ENCODE measurements at places on chromosomes 4 and X.
A peak's percentile ranks its signal among the peaks of the same experiment; 100 is the strongest.

DNA sequence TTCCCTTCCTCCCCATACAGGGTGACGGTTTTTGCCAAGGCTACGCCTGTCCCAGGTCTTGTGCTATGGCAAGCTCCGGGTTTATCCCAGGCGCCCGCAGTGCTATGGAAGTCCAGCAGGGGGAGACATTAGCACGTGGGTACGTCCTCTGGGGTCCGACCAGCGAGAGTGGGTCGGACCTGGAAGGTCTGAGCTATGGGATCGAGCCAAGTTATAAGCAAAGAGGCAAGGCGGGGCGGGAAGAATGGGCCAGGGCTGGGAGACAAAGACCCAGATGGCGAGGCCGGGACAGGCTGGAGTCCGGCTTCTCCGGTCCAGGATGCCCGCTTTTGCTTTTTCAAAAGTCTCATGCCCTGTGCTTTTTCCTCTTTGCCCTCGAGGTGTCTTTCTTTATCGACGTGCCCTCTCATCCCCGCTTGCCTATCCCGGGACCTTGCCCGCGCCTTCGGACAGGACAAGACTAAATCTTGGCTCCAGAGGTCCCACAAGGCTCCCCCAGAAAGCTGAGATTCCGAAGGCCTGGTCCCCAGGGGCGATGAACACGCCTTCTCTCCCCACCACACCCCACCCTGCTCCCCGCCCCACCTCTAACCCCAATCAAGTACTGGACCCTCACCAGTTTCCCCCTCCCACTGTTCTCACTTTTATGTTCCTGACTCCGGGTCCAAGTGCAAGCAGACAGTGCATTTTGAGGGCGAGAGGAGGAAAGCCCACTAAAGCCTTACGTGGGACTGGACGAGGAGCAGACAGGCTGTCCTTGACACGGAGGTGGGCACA, 785 bp upstream of the EFNB1 start:
- peak; percentile 66 for DNase-seq

GRCh38 chr4:189202869-189203271, 737.8 kb upstream of the FRG1 start:
- DNase-seq: no peak

GRCh38 chr4:150582873-150583286, 929 bp downstream of the MAB21L2 start:
- DNase-seq: no peak

DNA sequence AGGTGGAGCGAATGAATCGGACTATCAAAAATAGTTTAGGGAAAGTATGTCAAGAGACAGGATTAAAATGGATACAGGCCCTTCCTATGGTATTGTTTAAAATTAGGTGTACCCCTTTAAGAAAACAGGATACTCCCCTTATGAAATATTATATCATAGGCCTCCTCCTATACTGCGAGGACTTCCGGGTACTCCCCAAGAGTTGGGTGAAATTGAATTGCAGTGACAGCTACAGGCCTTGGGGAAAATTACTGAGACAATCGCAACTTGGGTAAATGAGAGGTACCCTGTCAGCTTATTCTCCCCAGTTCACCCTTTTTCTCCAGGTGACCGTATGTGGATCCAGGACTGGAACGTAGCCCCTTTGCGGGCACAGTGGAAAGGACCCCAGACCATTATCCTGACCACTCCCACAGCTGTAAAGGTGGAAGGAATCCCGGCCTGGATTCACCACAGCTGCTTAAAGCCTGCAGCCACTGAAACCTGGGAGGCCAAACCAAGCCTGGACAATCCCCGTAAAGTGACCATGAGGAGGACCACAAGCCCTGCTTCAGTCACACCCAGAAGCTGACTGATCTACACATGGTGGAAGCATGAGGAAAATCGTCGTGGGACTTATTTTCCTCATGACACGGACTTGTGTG, 1138.1 kb downstream of the ARAP2 start:
- no peak for DNase-seq

DNA sequence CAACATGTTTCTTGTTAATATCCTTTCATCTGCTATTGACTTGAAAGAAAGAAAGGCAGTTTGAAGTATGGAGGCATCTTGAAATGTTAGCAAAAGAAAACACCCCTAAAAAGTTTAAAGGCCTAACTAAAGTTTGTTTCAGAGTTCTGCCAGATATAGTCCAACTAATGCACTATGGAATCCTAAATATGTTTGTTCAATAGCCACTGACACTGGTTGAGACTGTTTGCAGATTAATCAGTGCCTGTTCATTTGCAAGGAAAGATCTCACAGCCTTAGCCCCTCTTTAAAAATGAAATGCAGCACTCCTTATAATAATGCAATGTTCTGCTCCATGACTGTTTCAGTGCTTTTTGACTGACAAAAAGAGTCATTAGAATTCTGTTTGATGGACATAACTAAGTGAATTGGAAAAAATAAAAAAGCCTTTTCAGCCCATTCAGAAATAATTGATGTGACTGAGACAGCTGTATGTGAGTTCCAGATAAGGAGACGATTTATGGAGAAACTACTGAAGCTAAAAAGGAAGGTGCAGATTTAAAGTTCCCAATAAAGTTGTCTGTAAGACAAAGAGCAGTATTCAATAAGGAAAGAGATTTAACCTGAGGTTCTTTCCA, 192.0 kb downstream of the PCDH7 start:
- no peak for DNase-seq

- no peak for DNase-seq
These were observed 15.8 kb upstream of the SRD5A3 start for GRCh38 chr4:55330241-55330640.

DNA sequence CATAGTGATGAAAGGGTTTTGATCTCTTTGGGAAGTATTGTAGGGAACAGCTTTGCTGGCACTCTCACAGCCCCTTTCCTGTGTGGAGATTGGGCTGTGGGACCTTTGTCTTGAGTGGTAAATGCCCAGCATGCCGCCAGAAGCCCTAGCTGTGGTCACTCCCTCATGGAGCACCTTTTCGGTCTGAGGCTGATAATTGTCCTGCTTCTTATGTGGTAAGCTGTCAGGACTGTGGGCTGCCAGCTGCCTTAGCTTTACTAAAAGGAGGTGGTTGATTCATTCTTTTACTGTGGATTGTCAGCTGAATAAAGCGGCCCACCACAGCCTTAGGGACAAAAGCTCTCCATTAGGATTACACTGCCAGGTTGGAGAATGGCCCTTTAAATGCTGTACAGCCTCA, 7.1 kb downstream of the PASD1 start:
- DNase-seq: no peak

- no peak for DNase-seq
These were observed 22.1 kb upstream of the ADH7 start for GRCh38 chr4:99457270-99457669.

- no peak for DNase-seq
These were observed 25.5 kb upstream of the TEC start for GRCh38 chr4:48295116-48295515.

GRCh38 chr4:188783606-188784160, 644.4 kb downstream of the TRIML1 start:
- no peak for DNase-seq

GRCh38 chr4:151192556-151193235, 84.3 kb upstream of the PRSS48 start:
- no peak for DNase-seq

DNA sequence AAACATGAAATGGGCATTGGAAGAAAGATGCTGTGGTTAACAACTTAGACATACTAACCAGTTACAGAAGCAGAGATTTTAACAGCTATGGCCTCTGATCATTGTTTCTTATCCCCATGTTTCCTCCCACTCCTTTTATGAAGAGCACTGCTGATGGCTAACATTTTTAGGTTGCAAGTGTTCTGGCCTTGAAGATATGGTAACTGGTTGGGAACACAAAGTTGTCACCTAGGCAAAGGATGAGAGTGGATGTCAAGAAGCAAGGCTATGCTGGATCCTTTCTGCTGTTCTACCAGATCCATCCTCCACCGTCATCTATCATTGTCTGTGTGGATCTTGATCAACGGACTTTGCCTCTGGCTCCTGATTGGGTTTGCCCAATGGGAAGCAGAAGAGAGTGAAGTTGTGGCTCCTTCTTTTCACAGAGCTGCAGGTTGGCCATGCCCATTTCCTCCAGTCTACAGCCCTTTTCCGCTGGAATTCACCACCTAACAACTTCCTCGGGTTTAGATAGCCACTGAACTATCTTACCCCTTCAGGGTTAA, 48.9 kb upstream of the SPP1 start:
- no peak for DNase-seq

- DNase-seq: no peak
These were observed 277.1 kb downstream of the ADGRA3 start for GRCh38 chr4:22238742-22239141.

DNA sequence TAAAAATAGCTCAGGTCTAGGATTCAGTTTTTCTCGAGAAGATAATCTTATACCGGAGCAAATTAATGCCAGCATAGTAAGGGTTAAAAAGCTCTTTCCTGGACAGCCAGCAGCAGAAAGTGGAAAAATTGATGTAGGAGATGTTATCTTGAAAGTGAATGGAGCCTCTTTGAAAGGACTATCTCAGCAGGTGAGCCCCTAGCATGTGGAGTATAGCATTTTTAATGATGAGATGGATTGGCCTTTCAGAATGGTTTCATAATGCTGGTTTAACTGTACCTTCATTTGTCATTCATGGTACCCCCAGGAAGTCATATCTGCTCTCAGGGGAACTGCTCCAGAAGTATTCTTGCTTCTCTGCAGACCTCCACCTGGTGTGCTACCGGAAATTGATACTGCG, 79.4 kb downstream of the SLC10A6 start:
- no peak for DNase-seq

- no peak for DNase-seq
These were observed 5.3 kb downstream of the MAGEB2 start for GRCh38 chrX:30220661-30221060.

DNA sequence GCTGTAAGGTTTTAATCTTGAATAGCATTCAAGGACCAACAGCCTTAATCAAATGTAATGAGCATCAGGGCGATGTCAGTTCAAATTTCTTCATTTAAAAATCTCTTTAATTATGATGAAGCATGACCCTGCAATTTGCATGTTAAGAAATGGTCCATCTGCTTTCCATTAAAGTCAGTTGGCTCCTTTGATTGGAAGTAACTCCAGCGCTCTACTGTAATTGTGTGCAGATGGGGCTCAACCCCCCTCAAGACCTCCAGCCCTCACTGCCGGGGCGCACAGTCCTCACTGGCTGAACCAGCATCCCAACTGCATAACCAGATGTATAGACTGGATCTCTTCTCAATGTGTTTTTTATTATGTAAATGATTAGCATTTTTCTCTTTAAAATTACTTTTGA, 126.9 kb downstream of the VCX3B start:
- DNase-seq: no peak

Data from activated T-cell treated with anti-CD3 and anti-CD28 coated beads for 24 hours (primary cell).